IPS DF 6.9 (cell line): ENCODE measurements at places on chromosomes 3 and 15.
A peak's percentile ranks its signal among the peaks of the same experiment; 100 is the strongest.

- DNase-seq = no peak
Measured at GRCh38 chr3:4979428-4980228, at the start of gene BHLHE40. TSS of gene BHLHE40 (plus strand) at chr3:4979437. CDS start at chr3:4979719, 282 bp downstream.

- no peak for DNase-seq
Measured at GRCh38 chr3:187812496-187812895, 67.2 kb upstream of the BCL6 start.

DNA sequence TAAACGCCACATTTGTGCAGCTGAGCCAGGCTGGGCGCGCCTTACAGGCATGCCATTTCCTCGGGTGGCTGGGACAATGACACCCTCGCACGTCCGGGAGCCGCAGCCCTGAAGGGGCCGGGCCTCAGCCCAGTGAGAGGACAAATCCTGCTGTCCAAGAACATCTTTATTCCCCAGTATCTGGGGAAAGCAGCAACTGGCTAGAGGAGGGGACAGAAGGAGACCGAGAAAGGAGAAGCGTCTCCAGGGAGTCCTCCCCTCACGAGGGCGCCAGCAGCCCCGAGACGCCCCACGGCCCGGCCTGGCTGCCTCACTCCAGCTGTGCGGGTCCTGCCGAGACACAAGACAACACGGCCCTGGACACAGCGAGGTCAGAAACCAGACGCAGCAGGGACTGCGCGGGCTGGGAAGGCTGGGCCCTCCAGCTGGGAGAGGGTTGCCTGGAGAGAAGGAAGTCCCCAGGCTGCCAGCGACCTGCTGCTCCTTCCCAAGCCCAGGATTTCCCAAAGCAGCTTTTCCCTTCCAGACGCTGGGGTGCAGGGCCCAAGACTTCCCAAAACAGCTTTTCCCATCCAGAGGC is 130.2 kb downstream of the CHSY1 start:
- no peak for DNase-seq

DNA sequence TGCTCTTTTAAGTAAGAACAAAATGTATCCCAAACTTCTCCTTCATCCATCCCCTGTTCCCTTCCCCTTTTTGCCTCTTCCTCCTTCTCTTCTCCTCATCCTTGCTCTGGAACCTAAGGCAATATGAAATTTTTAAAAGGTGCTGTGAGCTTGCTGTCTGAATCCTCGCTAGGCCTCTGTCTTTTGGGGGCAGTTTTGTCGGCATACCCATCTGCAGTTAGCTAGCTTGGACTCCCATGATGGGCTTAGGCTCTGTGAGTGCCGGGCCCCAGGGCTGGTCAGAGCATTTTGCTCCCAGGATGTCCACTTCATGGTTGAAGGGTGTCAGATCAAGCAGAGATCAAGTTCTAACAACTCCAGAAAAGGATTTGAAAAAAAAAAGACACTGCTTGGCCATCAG is 18.6 kb downstream of the ZIC1 start:
- DNase-seq = no peak

DNA sequence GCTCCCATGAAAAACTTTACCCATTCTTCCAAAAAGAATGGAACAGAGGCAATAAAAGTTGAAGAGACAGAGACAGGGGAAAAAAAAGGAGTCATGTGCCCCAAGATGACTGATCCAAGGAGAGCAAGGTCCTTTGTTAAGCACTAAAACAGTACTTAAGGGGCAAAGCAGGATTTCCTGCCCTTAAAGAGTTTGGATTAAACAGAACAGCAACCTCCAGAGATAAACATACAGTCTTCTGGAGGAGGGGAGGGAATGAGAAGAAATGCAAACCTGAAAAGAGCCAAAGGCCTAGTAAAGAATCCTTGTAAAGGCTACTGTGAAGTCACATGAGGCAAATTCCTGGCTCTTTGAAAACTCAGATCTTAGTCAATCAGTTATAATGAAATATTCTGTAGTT is 38.2 kb downstream of the SHQ1 start:
- no peak for DNase-seq

GRCh38 chr15:91411586-91411985 is 311.5 kb downstream of the SV2B start:
- no peak for DNase-seq

DNA sequence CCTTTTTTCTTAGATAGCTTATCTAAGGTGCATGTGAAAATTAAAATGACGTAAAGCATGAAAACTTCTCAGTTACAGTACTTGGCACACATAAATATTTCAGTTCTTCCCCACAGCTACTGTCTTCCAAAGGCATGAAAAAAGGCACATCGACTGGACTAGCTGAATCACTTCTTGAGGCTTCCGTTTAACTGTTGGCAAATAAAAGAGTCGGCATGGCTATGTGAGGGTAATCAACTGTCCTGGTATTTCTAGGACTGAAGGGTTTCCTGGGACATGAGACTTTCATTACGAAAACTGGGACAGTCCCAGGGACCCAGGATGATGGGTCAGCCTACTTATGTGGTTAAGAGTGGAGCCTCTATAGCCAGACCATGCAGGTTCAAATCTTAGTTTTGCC is 168.2 kb downstream of the TPRG1 start:
- no peak for DNase-seq

DNA sequence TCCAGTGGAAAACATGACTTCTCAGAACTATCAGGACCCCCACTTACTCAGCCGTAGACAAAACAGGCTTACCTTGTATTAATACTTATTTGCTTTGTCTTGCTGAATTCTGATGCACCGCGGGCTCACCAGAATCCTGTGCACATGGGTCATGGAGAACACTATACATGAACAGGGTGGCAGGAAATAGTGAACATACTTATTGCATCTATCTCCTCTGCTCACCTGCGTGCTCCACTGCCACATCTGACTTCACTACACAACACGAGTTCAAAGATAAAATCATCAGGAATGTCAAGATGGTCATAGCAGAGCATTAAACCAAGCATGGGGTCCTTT is 10.7 kb upstream of the MAPK6 start:
- DNase-seq = no peak

GRCh38 chr15:39471785-39472574 is 108.9 kb upstream of the THBS1 start:
- DNase-seq = no peak

GRCh38 chr3:123067689-123068600 is 1.1 kb downstream of the PDIA5 start:
- DNase-seq = no peak

GRCh38 chr3:196458063-196458462 is 25.8 kb upstream of the UBXN7 start:
- DNase-seq = no peak

DNA sequence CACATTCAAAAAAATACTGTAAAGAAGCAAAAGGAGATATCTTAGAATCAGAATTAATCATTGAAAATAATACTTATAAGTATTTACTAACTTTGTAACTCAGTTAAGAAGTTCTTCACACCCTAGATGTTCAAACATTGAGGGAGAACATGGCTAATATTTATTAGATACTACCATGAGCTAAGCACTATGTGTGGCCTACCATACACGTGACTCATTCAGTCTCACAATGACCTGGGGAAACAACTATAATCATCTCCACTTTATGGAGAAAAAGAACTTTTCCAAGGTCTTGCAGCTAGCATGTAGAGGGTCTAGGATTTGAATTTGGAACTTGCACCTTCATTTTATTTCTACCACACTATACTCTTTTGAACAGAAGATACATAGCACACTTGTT is 361.9 kb upstream of the CFAP20DC start:
- DNase-seq = no peak

DNA sequence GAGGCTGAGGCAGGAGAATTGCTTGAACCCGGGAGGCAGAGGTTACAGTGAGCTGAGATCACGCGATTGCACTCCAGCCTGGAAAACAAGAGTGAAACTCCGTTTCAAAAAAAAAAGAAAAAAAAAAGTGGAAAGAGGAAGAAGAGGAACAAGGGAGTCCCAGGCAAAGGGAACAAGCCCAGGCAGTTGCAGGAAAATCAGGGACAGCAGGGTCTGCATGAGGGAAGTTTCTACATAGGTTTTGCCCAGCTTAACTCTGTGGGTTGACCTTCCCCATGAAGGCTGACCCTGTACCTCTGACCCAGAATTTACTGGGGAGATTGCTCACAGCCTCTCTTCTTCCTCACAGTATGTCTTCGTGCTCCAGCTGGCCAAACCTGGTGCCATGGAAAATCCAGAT is 12.3 kb downstream of the RBP1 start:
- no peak for DNase-seq

DNA sequence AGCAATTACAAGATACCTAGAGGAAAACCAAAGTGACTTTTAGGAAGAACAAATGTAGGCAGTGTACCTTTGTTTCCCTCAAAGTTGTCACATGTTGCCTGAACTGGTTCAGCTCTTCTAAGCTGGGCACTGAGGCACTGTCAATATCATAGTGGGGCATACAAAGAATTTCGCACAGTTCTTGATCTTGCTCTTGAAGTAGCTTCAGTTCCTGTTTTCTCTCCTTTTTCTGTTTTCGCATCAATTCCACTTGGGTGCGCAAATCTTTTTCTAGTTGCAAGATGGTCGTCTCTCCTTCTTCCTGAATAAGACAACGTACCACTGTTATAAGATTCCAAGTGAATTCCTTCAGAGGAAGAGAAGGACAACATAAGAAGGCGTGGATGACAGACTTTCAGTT is 12.7 kb downstream of the PRC1 start:
- no peak for DNase-seq

DNA sequence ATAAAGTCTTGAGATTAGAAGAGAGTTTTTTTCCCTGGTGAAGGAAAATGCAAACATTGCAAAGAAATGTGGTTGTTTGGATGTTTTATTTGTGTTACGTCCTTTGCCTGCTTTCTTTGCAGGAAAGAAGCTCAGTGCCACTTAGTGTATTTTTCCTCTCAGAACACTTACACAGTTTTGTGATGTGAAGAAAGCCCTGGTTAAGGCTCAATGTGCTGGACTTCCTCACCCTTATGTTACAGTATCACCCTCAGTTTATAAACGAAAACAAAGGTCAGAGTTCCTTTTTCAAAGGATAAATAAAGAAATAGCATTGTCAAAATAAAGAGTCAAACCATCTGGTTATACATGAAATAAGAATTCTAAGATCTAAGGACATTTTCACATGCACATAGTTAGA is 45.9 kb downstream of the RNF13 start:
- no peak for DNase-seq

GRCh38 chr3:31670722-31671121 is 138.0 kb downstream of the STT3B start:
- DNase-seq = no peak

DNA sequence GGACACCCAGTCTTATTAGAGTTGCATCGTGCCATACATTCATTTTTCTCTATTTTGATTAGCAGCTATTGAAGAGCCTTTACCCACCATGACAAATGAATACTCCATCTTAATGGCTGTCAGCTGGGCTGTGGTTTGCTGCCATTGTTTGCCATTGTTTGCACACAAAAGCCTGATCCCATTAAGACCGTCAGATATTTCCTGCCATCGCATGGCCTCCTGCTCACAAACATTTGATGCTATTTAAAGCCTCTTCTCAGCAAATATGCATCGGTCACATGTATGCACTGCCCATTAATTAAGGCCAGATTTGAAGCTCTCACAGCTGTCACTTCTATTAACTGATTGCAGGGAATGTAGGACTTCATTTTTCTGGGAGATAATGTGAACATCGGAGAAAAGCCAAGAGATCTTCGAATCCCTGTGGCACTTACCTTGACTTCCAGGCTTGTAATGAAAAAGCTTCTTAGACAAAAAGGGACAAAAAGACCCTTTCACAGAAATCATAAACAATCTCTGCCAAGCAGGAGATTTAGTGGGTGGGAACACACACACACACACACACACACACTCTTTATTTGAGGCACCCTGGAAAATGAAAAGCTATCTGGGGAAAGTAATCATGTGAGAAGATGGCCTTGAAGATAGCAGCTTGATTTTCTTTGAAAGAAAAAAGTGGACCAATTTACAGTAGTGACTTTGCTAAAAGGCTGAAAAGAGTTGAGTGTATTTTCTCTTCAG is 175.4 kb upstream of the NR2E3 start:
- no peak for DNase-seq

GRCh38 chr15:62254137-62254934 is 89.3 kb upstream of the C2CD4B start:
- DNase-seq = peak; percentile 60

DNA sequence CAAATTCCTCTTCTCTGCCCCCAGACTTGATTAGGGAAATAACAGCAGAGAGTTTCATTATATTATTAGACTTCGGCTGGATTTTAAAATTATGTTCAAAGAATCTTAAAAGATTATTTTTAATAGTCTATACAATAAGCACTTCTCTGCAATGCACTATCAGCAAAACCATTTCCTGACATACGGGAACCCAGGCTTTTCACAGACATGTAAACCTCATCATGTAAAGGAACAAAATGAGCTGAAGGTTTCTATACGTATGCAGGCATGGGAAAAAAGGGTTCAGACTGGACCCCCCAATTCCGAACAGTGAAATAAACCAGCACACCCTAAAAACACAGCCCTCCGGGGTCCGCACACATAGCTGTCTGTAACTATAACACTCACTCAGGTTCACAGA is 77.5 kb upstream of the LMOD3 start:
- DNase-seq = no peak

GRCh38 chr3:187403768-187404288 is 35.6 kb downstream of the RTP4 start:
- DNase-seq = no peak

- DNase-seq = no peak
Measured at GRCh38 chr3:44892689-44893088, 18.3 kb downstream of the TGM4 start.

DNA sequence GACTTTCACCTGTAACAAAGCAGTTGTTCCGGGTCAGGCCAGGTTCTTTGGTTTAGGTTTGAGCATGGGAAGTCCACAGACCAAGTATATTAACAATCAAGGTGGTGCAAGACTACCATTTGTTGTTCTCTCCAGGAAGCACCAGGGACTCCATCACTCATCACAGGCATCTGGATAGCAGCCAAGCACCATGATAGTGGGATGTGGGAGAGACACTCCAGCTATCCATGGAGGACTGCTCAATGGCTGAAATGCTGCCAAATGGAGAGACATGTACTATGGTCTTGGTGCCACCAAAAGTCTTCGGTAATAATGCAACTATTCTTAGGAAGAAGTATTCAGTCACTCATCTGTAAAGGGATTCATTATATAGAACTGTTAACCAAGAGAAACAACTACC is 143.0 kb downstream of the TNIK start:
- no peak for DNase-seq

DNA sequence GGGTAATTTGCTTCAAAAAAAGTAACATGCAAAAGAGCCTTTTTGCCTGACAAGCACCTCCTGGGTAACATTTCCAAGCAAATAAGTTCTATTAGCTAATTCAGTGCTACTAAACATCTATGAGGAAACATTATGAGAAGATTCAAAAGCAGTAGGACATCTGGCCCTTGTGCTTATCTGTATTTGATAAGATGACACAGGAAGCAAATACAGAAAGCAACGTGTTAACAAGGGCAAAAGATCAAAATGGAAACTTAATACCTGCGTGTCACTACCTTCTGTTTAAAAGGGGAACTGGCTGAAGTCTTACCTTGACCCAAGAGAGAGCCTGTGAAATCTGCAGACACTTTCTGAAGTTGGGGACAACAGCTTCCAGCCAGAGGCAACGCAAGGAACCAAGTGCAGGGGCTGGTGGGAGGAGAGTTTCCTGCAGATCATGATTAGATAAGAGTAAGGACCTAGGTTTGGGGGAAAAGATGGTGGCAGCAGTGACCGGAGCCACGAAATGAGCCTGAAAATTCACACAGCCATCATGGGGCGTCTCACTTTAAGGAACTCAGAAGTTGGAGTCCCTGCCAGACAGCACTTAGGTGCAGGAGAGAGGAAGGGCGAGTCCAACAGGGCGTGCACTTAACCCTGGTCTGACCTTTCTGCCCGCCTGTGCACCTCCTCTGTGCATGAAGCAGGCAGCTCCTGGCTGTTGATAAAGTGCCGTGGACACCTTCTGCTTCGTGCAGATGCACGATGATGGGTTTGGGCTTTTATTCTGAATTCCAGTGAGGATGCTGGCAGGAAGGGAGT is 153.6 kb upstream of the BHLHE40 start:
- no peak for DNase-seq
